Lower leg skin (tissue), 4 donors: ENCODE measurements at places on chromosomes 2 and 18. TPM values are rescaled to one million over a fixed set of nuclear protein-coding genes. Genes with fewer than 3 reads are reported as not detected.
A peak's percentile ranks its signal among the peaks of the same experiment; 100 is the strongest.

GRCh38 chr2:79235135-79235534, 75.6 kb upstream of the REG3A start:
- DNase-seq, result no peak

- DNase-seq, result no peak
Observed at GRCh38 chr2:127044165-127044718, 62.7 kb downstream of the BIN1 start.

DNA sequence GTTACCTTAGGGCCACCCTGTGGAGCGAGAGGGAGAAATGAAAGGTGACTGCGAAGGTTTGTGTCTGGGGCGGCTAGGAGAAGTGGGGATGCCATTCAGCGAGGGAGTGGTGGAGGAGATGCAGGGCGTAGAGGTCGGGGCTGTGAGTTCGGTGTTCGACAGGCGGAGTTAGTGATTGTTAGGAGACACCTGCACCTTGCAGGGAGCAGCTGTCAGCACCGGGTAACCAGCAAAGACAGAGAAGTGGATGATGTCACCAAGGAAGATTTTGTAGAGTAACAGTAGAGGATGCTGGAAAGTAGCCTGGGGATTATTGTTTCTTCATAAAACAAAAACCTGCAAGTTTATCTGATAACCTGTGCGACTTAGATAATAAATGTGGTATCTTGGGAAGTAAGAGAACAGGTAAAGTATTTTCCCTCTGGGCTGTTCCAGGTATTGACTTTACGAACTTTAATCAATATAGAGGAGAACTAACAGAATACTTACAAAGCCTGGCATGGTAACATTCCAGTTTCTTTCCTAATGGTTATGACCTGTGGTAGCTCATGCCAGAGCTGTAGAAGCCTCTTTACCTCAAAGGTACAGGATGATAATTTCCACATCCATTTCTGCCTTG, 63.8 kb downstream of the SPTBN1 start:
- DNase-seq, result no peak

- DNase-seq, result no peak
Observed at GRCh38 chr2:122886479-122887145, 1131.2 kb downstream of the TSN start.

GRCh38 chr2:88398180-88398579, 54.3 kb downstream of the FOXI3 start:
- peak; percentile 17 for DNase-seq

- no peak for DNase-seq
Observed at GRCh38 chr2:196275646-196276352, 104.4 kb upstream of the STK17B start.

- no peak for DNase-seq
Observed at GRCh38 chr18:63888470-63889190, 1.1 kb downstream of the SERPINB2 start.

DNA sequence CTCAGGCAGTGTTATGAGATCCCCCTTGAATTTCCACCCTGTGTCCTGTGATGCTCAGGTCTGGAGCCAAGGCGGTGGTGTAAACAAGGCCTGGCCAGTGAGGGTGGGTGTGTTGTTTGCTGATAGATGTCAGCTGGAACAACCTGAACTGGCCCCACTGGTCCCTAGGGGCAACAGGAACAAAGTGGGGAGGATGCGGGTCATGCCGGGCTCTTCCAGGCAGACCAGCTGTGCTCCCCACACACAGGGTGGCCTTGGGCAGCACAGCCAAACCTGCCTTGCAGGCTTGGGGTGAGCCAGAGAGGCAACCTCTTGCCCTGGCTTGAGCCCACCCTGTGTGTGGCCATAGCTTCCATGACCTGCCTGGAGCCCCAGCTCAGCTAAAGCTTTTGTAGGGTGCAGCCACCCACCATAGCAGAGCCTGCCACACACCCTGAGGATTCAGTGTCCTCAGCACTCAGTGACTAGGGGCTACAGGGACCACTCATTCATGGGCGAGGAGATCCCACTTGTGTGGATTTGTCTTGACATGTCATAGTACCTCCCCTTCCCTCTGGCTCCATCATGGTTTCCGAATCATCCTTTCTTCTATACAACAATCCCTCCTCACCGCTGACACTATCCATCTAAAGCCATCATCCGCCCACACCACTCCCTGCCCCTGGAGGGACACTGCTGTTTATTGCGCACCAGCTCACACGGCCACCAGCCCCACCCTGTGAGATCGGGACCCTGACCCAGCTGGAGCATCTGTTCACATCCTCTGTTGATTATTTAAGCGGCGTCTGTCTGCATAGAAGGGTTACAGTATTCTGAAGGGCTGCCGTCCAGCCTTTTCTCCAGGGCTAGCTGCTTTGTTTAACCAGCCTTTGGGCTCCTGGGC, 268.8 kb downstream of the CYP26B1 start:
- peak; percentile 50 for DNase-seq

PTPRN gene
- total RNA-seq, result not detected

- no peak for DNase-seq
Observed at GRCh38 chr18:61031626-61032025, 301.6 kb upstream of the CDH20 start.

DNA sequence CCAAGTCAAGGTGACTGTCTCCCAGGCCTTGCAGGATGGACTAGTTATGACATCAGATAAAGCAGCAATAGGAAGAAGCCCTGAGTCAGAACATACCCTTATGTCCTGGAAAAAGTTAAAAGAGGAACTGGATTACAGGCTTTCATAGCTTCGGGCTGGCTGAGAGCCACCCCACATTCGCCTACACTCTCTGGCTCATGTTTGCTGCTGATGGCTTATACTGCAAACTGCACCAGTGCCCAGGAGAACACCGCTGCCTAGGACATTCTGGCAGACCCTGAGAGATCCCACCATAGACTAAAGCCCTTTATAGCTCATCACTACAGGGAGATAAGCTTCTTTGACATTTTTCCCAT, 20.3 kb downstream of the SLC8A1 start:
- no peak for DNase-seq

- no peak for DNase-seq
Observed at GRCh38 chr2:167692936-167693335, 554.5 kb downstream of the STK39 start.

FER1L5 gene
- total RNA-seq, result not detected

DNA sequence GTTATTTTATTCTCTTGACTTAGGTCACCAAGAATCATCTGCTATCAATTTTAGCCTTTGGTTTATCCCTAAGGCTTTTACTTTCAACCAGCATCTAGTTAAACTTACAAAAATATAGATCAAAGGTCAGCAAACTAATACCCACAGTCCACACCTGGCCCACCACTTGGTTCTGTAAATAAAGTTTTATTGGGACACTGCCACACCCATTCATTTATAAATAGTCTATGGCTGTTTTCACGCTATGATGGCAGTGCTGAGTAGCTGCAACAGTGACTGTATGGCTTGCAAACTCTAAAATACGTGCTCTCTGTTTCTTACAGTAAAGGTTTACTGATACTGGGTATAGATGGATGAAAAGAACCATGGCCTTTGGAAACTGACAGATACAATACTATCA, 107.0 kb downstream of the MEP1B start:
- no peak for DNase-seq

ERICH2 gene
- total RNA-seq, result not detected

DNA sequence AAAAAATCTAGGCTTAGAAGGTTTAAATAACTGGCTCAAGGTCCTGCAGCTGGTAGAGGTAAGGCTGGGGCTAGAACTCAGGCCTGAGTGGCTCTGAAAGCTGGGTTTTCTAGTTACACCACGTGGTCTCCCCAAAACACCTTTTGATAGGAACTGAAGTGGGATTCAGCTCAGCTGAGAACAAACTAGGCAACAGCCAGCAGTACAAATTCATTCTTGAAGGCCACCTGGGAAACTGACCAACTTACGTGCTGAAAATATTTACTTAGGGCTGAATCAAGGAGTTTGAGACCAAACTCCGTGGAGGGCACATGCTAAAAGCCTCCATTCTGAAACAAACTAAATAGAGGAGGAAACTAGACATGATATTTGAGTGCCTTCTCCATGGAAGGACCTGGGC, 67.2 kb downstream of the AOX1 start:
- no peak for DNase-seq

- no peak for DNase-seq
Observed at GRCh38 chr2:54638774-54639187, 84.7 kb upstream of the EML6 start.
